Activated CD4-positive, alpha-beta T cell treated with anti-CD3 and anti-CD28 coated beads, Interleukin-2, Interleukin-6, amounts not matched to agents 100 ng/mL and 50 ng/mL, durations not matched to agents 16 hours and 8 hours (primary cell): ENCODE measurements at places on chromosomes 7 and 10.
A peak's percentile ranks its signal among the peaks of the same experiment; 100 is the strongest.

DNA sequence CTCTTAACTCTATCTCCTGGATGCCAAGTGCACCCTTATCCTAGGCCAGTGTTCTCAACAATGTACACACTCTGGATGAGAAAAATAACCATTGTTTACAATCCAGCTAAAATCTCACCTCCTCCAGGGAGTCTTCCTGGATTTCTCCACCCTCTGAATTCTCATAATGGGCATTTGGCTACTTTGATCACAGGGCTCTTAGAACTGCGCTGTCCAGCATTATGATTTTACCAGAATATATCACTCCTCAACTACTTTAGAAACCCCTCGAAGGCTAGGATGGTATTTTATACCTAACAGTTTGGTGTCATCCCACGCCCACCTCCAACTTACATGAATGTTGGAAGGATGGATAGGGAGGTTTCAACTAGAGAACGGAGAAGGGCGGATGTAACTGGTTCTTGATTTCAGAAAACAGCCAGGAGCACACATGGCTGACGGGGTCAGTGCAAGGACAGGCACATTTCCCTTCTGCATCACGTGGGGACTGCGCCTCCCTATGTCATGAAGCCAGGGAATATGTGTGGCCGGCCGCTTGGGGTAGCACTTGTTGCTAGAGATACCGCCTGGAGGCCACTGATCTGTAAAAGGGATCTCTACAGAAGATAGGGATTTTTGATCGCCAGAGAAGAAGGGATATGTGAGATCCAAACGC lies 1.2 kb upstream of the ATP6V0E2 start:
- peak; percentile 63 for DNase-seq

- no peak for DNase-seq
Observed at GRCh38 chr7:144403649-144404061, at the start of gene NOBOX. TSS of gene NOBOX (minus strand) at chr7:144403693.

DNA sequence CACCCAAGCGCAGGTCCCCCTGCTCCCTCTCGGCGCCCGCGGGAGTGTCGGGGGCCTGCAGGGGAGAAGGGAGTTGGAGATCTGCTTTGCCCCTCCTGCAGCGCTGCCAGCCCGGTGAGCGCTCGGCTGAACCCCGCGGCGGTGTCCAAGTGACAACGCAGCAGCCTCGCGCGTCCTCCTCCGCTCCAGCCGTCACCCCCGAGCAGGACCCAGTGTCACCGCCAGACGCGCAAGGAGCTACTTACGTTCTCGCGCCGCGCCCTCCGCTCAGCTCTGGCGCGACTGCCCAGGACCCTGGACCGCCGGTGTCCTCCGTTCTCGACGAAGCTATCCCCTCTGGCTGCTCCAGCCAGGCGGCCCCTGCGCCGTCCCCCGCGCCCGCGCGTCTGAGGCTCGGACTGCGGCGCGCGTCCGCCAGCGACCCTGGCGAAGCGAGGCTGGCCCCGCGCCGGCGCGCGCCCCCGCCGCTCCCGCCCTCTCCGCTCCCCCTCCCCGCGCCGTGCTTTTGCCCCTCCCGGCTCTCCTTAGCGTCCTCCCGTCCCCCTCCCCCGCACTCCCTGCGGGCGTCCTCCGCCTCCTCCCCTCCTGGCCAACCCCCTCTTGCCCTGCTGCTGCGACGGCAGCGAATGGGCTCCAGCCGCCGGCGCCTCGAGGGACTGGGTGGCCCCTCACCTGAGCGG lies at the start of gene NRCAM:
Gene NRCAM (minus strand): TSS at position 439 of the 680 bp plus-strand sequence. CDS start 216,372 bp downstream, outside the sequence.
- DNase-seq, result peak; percentile 15

DNA sequence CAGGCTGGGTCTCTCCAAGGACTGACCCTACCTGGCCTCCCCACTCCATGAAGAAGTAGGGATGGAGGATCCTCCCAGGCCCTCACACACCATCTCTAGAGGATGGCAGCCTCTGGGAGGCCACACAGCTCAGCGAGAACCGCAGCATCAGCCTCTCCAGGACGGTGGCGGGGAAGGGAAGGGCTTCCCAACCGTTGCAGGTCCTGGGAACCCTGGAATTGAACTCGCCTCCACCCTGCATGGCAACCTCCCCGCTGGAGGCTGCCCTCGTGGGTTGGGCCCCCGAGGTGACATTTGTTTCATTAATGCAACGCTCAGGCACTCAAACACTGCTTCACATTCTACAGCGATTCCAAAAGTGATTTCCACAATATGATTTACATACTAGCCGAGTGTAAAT lies 58.5 kb downstream of the EBF3 start:
- DNase-seq, result no peak

DNA sequence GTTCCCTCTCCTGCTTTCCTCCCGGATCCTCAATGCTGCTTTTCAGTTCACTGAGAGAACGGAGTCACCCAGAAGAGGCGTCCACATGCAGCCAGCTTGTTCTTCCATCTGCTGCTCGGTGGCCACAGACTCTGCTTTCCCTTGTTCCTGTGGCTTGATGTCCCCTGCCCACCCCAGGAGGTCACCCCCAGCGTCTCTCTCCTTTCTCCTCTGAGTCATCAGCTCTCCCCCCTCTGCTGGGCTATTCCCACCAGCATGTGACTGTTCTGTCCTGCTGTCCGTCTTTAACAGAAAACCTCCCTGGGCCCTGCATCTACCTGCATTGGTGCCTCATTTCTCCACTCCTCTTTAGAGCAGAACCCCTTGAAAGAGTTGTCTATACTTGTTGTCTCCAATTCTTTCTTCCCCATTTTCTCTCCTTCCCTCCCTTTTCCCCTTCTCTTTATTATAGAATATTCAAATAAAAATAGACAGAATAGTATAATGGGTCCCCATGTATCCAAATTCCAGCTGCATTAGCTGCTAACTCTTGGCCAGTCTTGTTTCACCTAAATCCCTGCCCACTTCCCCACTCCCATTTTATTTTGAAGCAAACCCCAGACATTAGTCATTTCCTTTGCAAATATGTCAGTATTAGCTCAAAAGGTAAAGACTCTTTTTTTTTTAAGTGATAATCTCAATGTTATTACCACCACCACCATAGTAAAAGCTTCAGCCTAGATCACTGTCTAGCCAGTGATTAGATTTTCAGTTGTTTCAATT lies 4.1 kb downstream of the ZNF282 start:
- no peak for DNase-seq
